ENCODE measurements at places on chromosomes 7 and 10.

- DNase-seq: no peak
These were observed 4.3 kb upstream of the GDI2 start for GRCh38 chr10:5817322-5818047.

- DNase-seq: no peak
These were observed 410.6 kb downstream of the KCNMA1 start for GRCh38 chr10:77226853-77227565.

DNA sequence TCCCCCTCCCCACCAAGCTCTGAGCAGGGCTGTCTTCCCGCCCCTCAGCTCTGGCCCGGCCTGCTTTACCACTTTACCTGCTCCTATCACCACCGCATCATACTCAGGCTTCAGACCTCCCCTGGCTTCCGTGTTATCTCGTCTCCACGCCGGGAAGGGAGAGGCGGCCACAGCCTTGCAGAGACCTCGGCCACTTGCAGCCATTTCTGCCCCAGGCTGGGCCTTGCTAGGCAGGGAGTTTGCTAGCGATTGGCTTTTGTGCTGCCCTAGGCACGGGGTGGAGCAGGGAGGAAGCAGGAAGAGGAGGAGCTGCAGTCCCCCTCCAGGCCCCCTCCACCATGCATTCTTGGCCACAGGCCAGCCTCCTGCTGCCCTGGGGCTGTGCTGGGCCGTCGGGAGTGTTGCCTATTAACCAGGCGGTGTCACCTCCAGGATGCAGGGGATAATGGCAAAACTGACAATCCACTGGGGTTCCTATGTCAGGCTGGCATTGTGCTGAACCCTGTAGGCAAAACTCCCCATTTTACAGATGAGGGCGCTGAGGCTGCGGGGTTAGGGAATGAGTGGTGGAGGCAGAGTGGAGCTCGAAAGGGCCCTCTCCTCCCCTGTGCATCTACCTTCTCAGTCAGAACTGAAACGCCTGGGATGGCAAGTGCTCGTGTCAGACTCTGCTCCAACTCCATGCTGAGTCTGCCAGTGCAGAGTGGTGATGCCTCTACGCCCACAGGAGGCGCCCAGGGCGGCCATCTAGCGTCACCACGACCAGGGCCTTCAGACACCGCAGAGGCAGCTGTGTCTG lies at the start of gene PYROXD2:
PYROXD2 (minus strand) TSS at position 251 of the 799 bp plus-strand sequence; CDS start at position 204, 47 bp downstream.
- DNase-seq: peak; percentile 96

GRCh38 chr10:124354411-124355382 lies 64.0 kb downstream of the OAT start:
- DNase-seq: no peak

DNA sequence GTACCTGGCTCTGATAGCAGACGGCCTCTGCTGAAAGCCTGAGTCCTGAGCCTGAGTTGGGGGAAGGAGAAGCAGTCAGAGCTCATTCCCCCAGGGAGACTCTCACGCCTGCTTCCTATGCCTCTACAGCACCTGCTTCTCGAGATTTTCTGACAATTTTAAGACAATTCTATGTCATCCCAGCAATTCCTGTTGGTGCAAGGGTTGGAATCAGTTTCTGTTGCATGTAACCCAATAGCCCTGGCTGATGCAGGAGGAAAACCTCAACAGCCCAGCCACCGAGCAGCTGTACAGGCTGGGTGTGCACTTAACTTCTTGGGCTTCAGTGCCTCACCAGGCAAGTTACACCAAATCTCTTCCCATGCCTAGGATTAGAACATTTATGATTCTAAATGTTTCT lies 134.7 kb downstream of the GLI3 start:
- DNase-seq: no peak

- DNase-seq: no peak
These were observed 179.2 kb downstream of the RELN start for GRCh38 chr7:103810112-103810744.

- DNase-seq: no peak
These were observed 232.5 kb downstream of the CDK14 start for GRCh38 chr7:90828601-90829000.

GRCh38 chr7:76282344-76283253 lies 19.9 kb upstream of the HSPB1 start:
- no peak for DNase-seq

DNA sequence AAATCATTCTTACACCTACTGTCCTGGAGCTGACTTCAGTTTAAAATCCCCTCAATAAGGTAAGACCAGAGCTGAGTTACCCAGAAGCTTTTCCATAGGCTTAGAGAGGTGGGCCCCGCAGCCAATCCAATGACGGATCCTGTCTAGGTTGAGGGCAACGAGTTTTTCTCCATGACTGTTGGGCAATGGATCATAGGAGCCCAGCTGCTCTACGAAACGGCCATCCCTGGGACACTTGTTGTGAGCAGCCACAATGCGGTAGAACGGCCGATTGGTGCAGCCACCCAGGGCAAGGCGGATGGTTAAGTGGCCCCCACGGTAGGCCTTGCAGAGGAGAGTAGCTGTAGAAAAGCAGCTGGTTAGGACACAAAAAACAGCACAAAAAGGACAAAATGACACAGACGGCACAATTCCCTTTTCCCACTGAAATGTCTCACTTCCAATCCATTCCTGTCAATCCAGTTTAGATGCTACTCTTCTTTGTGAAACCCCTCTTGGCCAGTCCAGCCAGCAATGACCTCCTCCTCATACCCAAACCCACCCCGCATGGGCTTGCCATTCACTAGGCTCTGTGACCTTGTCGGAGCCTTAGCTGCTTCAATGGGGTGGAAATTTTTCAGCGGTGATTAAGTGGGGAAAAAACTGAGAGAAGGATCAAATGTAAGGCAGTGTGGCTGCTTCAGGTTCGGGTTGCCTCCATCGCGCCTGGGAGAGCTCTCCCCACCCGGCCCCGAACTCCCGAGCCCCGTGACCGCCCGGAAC lies 580 bp downstream of the MRPS16 start:
- DNase-seq: peak; percentile 31

DNA sequence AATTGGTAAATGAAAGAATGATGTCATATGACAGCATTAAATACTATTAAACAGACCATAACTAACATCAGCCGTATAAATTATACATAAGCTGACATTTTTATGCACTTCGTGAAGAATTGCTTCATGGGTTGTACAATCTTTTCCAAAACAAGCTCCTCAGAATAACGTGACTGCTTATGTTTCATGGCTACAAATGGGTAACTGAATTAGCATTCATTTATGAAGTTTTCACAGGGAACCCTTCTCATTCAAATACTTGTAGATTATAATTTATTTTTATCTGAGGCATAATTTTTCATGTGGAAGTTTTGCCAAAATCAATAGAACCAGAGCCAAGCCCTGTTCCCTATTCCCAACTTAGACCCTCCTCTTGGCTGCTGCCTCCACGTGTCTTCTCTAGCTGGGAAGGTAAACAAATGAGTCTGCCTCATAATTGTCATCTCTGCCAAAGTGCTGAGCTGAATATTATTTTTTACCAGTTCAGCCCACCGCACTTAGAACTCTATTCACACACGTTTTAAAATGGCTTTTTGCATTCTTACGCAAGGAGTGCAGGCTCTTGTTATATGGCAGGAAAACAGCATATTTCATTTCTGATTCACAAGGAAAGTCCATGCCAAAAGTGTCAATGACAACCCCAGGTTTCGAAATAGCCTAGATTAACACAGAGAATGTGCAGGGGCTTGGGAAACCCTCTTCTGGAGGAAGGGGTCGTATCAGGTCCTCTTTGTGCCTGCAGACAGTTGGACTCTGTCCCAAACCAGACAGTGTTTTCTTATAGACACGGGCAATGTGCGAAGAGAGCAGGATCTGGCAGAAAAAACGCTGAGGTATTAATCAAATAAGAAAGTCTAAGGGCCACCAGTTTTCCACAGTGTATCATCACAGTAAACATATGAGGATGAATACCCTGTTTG lies 370.7 kb upstream of the MGMT start:
- peak; percentile 91 for DNase-seq

DNA sequence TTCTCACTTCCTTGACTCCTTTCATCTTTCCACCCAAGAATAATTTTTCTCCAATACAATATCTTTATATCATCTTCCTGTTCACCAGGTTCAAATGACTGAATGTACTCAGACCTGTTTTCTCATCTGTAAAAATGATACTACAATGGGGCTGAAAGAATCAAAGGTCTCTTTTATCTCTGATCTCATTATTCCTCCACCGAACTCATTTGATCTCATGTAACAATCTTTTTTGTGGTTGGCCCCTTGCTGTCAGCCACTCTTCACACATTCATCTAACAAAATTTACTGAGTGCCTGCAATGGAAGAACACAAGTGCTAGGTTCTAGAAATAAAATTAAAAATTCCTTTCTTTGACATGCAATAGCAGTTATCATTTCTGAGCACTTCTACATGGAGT lies 65.0 kb downstream of the GRM8 start:
- no peak for DNase-seq

GRCh38 chr10:72277996-72278667 lies 4.4 kb downstream of the DDIT4 start:
- DNase-seq: no peak

DNA sequence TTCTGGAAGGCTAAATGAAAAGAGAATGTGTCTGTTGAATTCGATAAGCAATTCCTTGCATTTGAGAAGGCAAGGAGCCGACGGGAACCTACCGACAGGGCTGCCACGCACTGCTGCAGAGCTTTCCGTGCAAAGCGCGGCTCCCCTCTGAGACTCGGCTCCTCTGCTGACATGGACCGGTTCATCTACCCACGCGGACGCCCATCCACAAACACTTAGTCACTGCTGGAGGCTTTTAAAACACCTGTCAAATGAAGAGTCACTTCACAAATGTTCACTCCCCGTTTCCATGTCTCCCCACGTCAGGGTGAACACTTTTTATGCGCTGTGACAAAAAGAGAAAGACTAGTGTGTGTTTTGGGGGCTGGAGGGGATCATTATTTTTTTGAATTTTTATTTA lies 32.0 kb downstream of the AMZ1 start:
- no peak for DNase-seq

DNA sequence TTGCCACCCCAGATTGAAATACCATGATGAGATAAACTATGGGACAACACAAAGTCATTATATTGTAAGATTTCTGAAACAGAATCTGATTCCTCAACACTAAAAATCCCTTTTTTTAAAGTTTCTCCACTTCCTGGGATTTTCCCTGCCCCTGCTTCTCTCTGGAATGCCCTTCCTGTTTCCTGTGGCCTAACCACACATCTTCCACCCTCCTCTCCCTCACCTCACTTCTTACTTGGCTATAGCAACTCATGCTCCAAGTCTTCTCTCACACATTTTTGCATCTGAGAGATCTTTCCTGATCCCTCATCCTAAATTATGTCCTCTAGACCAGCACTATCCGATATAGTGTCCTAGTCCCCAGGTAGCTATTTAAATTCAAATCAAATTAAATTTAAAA lies 4.1 kb upstream of the RELN start:
- DNase-seq: no peak

DNA sequence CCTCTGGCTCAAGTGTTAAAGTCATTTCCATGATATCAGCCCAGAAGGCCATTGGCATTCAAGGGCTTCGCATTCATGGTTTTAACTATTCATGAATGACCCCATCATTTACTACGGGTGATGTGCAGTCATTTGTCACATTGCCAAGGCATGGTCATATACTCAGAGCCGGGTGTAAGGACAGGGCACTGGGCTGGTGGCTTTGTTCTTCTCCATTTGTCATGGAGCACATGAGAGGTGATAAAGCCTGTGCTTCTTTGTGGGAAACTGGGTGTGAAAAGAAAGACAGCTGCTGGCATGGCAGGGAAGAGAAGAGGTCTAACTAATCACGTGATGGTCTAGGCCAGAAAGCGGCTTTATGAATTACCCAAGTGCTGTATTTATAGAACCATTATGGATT lies 132.2 kb upstream of the PLXNA4 start:
- no peak for DNase-seq

DNA sequence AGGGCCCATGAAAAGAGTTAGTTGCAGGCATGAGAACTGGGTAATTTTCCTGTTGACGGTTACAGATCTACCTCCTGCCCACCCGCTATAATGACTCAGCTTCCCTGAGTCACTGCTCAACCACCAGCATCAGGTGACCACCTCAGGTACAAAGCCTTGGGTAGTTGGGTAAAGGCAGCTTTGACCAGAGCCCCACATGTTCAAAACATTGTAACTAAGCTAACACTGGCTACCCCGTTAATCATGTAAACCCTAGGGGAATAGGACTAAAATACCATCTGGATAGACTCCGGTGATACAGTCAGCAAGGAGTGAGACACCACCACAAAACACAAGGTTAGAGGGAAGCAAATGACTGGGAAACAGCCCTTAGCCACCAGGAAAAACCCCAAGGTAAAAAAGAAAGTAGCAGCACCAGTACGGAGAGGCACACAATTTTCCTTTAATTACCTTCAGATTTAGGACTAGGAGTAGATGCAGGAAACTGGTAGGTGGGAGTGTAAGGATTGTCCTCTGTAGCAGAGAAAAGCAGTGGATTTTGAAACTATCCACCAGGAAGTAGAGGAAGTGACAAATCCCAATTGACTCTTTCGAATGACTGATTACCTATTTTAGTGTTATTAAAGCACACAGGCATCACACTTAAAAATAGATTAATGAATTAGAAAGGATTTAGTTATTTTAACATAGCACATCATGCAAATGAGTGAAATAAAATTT lies 103.5 kb upstream of the PDLIM1 start:
- no peak for DNase-seq

GRCh38 chr10:93656155-93656554 lies 43.8 kb downstream of the PDE6C start:
- no peak for DNase-seq

DNA sequence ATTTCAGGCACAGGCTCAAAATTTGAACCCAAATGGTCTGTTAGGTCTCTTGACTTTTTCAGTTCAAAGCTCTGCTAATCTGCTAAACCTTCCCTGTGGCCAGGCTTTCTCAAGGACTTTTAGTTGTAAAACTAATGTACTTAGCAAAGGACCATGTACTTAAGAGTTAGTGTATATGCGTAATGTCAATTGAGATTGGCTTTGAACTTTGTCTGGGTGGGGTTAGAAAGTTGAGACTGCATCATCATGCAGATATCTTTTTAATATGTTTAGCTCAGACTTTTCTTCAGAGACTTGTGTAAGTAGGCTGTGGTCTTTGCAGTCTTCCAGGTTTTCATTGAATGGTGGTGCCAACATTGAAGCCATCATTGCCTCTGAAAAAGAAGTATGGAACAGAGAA lies 33.7 kb downstream of the CYP51A1 start:
- DNase-seq: no peak

DNA sequence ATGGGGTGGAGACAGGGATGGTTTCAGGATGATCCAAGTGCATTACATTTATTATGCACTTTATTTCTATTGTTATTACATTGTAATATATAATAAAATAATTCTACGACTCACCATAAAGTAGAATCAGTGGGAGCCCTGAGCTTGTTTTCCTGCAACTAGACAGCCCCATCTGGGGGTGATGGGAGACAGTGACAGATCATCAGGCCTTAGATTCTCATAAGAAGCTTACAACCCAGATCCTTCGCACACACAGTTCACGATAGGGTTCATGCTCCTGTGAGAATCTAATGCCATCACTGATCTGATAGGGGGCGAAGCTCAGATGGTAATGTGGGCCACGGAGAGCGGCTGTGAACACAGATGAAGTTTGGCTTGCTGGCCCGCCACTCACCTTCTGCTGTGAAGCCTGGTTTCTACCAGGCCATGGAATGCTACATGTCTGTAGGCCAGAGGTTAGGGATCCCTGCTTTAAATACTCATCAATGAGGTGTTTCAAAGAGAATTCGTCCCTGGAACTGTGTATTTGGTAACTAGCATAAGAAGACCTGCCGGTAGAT lies 21.2 kb upstream of the PRKCQ start:
- DNase-seq: no peak

- DNase-seq: peak; percentile 91
These were observed 51.6 kb downstream of the PRLHR start for GRCh38 chr10:118543714-118544400.

GRCh38 chr7:41012041-41012440 lies 690.8 kb downstream of the INHBA start:
- DNase-seq: no peak
